Upper lobe of left lung (tissue), 6 donors: ENCODE measurements at places on chromosomes 16 and 17. TPM values are rescaled to one million over a fixed set of nuclear protein-coding genes. Genes with fewer than 3 reads are reported as not detected.
A peak's percentile ranks its signal among the peaks of the same experiment; 100 is the strongest.

DNA sequence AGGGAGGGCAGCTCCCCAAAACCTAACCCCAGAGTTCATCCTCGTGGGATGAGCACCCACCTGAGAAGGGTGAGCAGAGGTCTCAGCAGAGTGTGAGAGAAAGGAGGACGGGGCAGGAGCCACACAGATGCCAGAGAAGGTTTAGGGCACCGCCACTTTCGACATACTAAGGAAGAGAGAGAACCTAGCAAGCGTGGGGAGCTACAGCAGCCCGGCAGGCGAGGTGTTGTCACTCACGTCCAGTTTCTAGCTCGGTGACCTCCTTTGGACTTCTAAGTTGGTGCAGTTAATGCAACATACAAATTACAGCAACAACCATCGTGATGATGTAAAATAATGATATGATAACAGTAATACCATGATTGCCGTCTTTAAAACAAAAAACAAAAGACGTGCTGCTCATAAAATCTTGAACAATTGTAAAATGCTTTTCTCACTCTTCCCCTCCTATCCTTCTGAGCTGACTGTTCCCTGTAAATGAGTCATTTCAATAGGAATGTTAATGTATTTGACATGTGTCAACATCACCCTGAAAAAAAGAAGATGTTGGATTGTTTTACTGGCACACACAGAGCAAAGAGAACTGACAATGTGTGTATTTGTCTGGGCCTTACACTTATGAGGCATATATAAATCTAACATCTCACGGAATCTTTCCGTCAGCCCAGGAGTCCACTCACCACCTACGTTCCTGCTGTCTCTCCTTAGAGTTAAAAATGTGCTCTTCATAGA lies 158.2 kb upstream of the MAF start:
- no peak overlapping the region for H3K27ac ChIP-seq
- no peaks in the 10 kb centered on the region for H3K36me3 ChIP-seq
- no peaks in the 10 kb centered on the region for H3K27me3 ChIP-seq
- DNase-seq = no peak
- no peaks in the 10 kb centered on the region for H3K4me1 ChIP-seq

- peaks cover 48% of the 10 kb centered on the region for H3K4me1 ChIP-seq
- H3K36me3 ChIP-seq = no peaks in the 10 kb centered on the region
- no peak for DNase-seq
- H3K4me3 ChIP-seq = peak overlapping the region; percentile 74
- H3K27ac ChIP-seq = peak overlapping the region; percentile 89
These were observed 4.8 kb downstream of the IRX5 start for GRCh38 chr16:54935266-54935968.

DNASE1L2 gene
- not detected for total RNA-seq

CAPNS2 gene
- not detected for total RNA-seq

DNA sequence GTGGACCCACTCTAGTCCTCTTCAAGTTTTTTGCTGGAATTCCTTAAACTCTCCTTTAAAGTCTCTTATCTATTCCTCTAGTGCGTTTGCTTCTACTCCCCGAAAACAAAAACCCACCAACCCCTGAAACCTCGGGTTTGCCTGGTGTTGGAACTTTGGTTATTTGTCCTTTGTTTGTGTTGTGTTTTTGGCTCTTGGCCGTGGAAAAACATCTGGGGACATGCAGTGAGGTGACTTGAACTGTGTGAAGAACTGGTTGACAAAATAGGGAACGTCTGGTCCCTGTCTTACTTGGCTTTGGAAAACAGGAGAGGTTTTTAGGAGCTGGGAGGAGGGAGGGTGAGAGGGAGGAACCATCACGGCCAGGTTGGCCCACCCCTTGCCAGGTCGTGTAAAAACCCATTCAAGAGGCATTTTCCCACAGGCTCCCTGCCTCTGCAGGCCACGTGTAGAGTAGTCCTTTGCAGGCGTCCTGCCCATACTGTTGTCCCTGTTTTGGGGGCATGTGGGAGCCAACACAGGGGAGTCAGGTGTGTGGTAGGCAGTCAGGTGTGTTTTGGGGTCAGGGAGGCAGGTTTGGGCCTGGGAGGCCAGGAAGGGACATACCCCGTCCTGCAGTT lies 169.3 kb downstream of the RAB11FIP4 start:
- H3K4me1 ChIP-seq = peaks cover 48% of the 10 kb centered on the region
- peaks cover 5% of the 10 kb centered on the region for H3K27me3 ChIP-seq
- H3K4me3 ChIP-seq = peak overlapping the region; percentile 75
- peak overlapping the region; percentile 91 for H3K27ac ChIP-seq
- DNase-seq = no peak

CTRB1 gene
- 11.3 TPM for total RNA-seq

EVPLL gene
- total RNA-seq = 2.9 TPM

GRCh38 chr16:26137956-26138355 lies 446.2 kb downstream of the HS3ST4 start:
- H3K4me1 ChIP-seq = no peaks in the 10 kb centered on the region
- no peaks in the 10 kb centered on the region for H3K36me3 ChIP-seq
- no peak overlapping the region for H3K27ac ChIP-seq
- H3K4me3 ChIP-seq = no peak overlapping the region
- no peaks in the 10 kb centered on the region for H3K27me3 ChIP-seq
- no peak for DNase-seq

DNA sequence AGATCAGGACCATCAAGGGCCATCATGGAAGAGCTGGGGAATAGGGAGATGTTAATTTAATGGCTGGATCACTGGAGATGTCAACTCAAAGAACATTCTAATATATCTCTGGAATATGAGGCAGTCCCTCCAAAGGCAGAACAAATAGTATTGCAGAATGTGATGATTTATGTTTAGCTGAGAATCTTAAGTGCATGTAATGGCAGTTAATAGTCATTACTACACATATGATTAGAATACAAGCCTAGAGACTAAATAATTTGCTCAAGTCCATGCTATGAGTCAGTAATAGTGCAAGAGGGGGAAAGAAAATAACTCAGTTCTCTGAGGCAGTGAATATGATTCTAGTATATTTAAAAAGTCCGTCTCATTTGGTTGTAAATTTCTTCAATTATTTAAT lies 32.3 kb downstream of the SNTB2 start:
- H3K36me3 ChIP-seq = no peaks in the 10 kb centered on the region
- no peaks in the 10 kb centered on the region for H3K27me3 ChIP-seq
- H3K27ac ChIP-seq = no peak overlapping the region
- no peak for DNase-seq
- peaks cover 24% of the 10 kb centered on the region for H3K4me1 ChIP-seq

DNA sequence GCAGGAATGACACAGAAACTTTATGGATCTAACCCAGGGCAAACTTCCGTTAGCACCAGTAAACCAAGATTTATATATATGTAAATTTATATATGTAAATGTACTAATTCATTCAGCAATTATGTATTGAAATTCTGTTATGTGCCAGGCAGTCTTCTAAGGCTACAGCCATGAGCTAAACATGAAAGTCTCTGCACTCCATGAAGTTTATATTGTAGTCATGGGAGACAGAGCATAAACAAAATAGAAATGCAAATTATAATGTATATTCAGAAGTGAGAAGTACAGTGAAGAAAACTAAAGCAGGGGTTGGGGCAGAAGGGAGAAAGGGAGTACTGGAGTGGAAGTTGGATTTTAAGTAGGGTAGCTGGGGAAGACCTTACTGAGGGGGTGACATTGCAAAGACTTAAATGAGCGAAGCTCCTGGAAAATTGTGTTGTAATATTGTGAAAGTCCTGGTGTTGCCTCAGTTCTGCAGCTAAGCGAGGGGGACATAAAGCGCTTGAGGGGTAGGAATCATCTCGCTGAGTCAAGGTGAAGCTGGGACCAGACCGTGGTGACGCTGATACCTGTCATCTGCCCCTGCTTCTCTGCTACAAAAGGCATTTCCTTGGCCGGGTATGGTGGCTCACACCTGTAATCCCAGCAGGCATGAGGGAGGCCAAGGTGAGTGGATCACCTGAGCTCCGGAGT lies 64.8 kb downstream of the YPEL2 start:
- no peak overlapping the region for H3K4me3 ChIP-seq
- no peaks in the 10 kb centered on the region for H3K27me3 ChIP-seq
- peaks cover 52% of the 10 kb centered on the region for H3K36me3 ChIP-seq
- H3K4me1 ChIP-seq = no peaks in the 10 kb centered on the region
- no peak overlapping the region for H3K27ac ChIP-seq

DNA sequence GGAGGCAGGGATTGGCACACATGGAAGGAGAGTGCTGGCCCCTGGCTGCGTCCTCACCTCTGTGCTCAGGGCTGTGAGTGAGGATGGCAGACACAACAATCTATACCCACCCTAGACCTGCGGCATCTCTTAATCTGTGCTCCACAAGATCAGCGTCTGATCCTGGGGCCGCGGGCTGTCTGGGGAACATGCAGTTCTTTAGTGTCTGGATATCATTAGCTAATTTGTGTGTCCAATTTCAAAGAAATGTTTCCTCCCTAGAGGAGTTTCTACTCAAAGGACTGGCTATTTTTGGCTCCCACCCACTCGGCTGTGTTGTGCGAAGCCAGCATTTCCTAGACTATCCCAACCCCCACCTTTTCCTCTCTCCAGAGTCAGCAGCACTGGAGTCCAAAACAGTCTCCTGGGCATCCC lies 93.8 kb downstream of the GRIN2A start:
- H3K27ac ChIP-seq = no peak overlapping the region
- DNase-seq = no peak
- H3K27me3 ChIP-seq = no peaks in the 10 kb centered on the region
- H3K36me3 ChIP-seq = no peaks in the 10 kb centered on the region
- no peaks in the 10 kb centered on the region for H3K4me1 ChIP-seq
- no peak overlapping the region for H3K4me3 ChIP-seq

GRCh38 chr16:25868106-25868505 lies 176.3 kb downstream of the HS3ST4 start:
- H3K4me3 ChIP-seq = no peak overlapping the region
- no peaks in the 10 kb centered on the region for H3K27me3 ChIP-seq
- H3K36me3 ChIP-seq = no peaks in the 10 kb centered on the region
- H3K27ac ChIP-seq = no peak overlapping the region

DNA sequence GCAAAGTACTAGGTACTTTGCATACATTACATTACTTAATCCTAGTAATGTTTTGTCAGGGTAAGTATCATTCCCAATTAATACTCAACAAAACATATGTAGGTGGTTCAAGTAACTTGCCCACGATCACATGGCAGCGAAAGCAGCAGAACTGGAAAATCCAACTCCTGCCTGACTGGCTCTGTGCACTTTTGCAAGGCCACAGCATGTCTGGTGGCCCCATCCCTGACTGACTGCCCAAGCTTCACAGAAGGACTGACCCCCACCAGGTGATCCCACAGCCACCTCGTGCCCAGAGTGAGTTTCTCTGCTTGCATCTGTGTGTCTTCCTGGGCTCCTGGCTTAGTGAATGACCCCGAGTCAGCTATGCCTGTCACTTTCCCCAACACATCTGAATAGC lies 11.4 kb downstream of the CNP start:
- no peak overlapping the region for H3K4me3 ChIP-seq
- H3K27me3 ChIP-seq = no peaks in the 10 kb centered on the region
- peaks cover 68% of the 10 kb centered on the region for H3K36me3 ChIP-seq
- H3K27ac ChIP-seq = no peak overlapping the region
- peaks cover 4% of the 10 kb centered on the region for H3K4me1 ChIP-seq

DNA sequence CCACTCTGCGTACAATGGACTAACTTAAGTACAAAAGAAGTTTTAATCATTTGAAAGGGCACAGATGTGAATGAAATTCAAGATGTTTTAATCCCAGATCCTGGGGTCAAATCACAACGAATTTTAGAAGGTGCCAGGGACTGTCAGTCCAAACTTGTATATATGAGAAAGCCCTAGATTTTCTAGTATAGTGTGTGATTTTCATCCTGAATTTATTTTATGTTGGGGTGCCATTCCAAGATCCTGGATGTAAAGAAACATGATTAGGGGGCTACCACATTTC lies 64.3 kb downstream of the TUBD1 start:
- H3K4me3 ChIP-seq = no peak overlapping the region
- no peaks in the 10 kb centered on the region for H3K27me3 ChIP-seq
- no peak for DNase-seq

GRCh38 chr17:63178530-63178929 lies 212.5 kb downstream of the TANC2 start:
- no peaks in the 10 kb centered on the region for H3K4me1 ChIP-seq
- no peak overlapping the region for H3K27ac ChIP-seq
- no peak for DNase-seq
- H3K4me3 ChIP-seq = no peak overlapping the region
- no peaks in the 10 kb centered on the region for H3K27me3 ChIP-seq

DNA sequence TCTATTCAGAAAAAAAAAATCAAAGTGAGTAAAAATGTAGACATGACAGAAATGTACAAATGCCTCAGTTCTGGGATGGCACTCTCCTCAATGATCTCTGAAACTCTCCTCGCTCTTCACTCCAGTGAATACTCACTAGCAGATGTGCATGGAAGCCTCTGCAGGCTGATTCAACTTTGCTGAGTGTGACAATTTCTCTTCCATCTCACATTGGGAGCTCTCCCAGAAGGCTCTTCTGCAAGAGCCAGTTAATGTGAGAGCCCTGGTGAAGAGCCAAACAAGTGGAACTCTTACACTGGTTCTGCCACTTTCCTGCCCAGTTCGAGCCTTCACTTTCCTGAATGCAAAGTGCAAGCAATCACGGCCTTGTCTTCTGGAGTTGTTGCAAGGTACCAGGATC lies 147.1 kb upstream of the IRX6 start:
- no peak for DNase-seq
- no peaks in the 10 kb centered on the region for H3K36me3 ChIP-seq
- no peak overlapping the region for H3K27ac ChIP-seq
- H3K4me3 ChIP-seq = no peak overlapping the region
- no peaks in the 10 kb centered on the region for H3K27me3 ChIP-seq

DNA sequence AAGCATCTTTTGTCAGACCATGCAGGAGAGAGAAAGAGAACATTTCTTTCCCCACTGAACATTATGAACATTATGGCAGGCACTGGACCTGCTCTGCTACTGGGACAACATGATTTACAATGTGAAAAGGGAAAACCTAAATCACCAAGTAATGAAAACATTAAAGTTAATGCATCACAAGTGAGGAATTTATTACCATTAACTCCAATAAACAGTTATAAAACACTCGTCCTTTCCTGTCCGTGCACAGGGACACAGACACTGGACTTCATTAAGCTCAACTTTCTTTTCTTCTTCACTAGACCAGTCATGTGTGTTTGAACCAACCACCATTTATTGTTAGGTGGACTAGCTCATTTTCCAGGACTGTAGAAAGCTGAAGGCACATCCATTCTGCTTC lies 95.4 kb downstream of the SNX11 start:
- no peak overlapping the region for H3K4me3 ChIP-seq
- H3K36me3 ChIP-seq = no peaks in the 10 kb centered on the region
- H3K27me3 ChIP-seq = no peaks in the 10 kb centered on the region
- H3K27ac ChIP-seq = no peak overlapping the region
- no peak for DNase-seq

FA2H gene
- 1.6 TPM for total RNA-seq

CACNA1G gene
- total RNA-seq = under 0.01 TPM

- no peaks in the 10 kb centered on the region for H3K4me1 ChIP-seq
- H3K4me3 ChIP-seq = no peak overlapping the region
- H3K27me3 ChIP-seq = no peaks in the 10 kb centered on the region
- no peaks in the 10 kb centered on the region for H3K36me3 ChIP-seq
These were observed 12.1 kb downstream of the CA5A start for GRCh38 chr16:87924041-87924810.

CDH16 gene
- not detected for total RNA-seq

OR4D1 gene
- total RNA-seq = not detected
